ENCODE measurements at places on chromosomes 4 and X.
A peak's percentile ranks its signal among the peaks of the same experiment; 100 is the strongest.

GRCh38 chr4:106366026-106366425, 2.6 kb downstream of the GIMD1 start:
- DNase-seq: no peak

GRCh38 chr4:155615081-155615887, 51.4 kb upstream of the GUCY1A1 start:
- DNase-seq: no peak

DNA sequence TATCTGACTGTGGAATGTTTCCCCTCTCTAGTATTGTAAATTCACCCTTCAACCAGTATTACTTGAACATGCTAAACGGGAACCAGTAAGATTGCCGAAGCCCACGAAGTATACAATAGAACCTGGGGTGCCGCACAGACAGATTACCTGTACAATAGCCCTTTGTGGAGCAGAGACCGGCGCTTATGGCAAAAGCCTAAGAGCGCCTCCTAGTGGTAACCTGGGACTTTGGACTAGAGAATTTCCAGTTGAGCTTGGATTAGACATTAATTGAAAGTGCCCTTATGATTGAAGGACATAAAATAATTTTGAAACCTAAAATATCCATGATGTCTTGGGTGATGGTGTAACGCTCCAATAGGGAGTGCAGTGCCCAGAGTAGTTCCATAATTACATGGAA, 14.1 kb downstream of the ZNF157 start:
- DNase-seq: peak; percentile 69

DNA sequence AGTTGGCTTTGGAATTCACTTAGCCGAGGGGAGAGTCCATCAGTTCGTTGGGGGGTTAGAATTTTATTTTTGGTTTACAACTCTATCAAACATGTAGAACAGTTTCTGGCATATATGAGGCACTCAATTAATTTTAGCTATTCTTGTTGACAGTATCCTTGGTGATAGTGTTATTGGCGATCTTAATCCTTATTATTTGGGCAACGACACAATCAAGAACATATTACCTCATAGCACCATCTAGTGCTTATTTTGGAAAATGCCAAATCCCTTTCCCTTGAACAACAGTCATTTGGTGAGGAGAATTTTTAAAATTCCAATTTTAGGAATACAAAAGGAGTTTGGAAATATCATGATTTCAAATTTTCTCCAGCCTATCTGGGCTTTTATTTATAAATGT, 17.9 kb upstream of the PGRMC1 start:
- DNase-seq: no peak

- DNase-seq: no peak
These were observed 37.0 kb downstream of the HTT start for GRCh38 chr4:3111461-3111860.

DNA sequence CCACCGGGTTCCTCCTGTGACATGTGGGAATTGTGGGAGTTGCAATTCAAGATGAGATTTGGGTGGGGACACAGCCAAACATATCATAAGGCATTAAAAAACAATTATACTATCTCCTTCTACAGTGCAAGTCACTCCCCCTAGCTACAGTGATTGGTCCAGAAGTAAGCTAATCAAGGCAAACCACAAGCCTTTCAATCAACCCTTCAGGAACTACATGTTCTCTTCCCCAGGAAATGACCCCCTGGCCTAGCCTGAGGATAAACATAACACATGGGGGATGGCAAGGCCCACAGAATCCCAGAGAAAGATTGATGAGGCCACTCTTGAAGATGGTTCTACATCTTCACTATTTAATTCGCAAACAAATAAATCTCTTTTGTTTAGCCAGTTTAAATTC, 25.2 kb upstream of the FAM241A start:
- DNase-seq: no peak

- no peak for DNase-seq
These were observed 77.8 kb downstream of the SORBS2 start for GRCh38 chr4:185734214-185734613.

GRCh38 chr4:167713756-167714155, 378.6 kb upstream of the ANXA10 start:
- DNase-seq: no peak

DNA sequence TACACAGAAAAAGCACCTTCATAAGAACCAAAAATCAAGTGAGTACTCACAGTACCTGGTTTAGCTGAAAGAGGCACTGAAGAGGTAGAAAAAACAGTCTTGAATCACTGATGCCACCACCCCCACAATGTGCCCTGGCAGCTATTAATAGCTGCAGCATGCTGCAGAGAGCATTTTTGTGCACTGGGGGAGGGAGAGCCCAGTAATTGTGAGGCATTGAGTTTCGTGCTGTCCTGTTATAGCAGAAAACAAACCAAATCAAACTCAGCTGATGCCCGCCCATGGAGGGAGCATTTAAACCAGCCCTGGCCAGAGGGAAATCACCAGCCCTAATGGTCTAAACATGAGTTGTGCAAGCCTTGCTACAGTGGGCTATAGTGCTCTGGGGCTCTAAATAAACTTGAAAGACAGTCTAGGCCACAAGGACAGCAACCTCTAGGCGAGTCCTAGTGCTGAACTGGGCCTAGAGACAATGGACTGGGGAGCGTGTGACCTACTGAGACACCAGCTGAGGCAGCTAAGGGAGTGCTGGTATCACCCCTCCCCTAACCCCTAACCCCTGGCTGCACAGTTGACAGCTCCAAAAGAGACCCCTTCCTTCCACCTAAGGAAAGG, 106.3 kb upstream of the TMLHE start:
- DNase-seq: no peak

GRCh38 chrX:103919270-103919637, 43.2 kb upstream of the TMSB15B start:
- no peak for DNase-seq

DNA sequence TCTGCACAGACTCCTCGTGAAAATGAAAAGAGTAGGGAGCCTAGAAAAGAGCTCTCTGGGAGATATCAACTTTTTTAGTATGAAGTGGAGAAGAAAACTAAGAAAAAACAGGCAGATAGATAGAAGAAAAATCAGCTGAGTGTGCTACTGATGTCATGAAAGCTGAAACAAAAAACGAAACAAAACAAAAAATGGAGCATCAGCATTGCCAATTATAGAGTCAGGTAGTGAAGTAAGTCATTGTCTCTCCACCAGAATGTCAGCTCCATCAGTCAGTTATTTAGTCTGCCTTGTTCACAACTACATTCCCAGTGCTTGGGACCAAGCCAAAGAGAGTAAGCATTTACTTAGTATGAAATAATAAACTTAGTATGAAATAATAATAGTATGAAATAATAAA, 595.1 kb downstream of the STPG2 start:
- DNase-seq: no peak

DNA sequence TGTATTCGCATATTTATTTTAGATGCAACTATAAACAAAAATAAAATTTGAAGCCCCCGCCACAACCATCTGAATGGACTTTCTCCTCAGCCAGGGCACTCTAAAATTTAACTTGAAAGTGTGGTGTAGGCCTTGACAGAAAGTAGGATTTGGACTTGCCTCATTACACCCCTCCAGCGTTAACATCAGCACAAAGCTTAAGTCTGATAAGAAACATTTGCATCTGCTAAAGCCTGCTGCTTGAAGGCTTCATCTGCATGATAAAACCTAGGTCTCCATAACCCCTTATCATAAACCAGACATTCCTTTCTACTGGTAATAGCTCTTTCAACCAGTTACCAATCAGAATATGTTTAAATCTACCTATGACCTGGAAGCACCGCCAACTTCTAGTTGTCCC, 1046.5 kb downstream of the FAT4 start:
- no peak for DNase-seq

DNA sequence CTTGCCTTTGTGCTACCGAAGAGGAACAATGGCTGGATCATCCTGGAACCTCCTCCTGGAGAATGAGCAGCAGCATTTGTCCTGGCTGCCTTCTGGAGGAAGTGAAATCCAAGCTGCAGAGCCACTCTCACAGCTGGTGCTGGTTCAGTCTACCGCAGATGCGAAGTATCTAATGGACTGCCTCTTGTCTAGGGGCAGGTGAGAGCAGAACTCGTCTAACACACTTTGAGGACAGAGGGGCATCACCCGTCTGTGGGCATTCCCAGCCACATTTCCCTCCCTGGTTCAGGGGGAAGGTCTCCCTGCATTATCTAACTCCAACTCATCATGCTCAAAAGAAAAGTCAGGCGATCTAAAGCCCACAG, 338.2 kb upstream of the GATB start:
- no peak for DNase-seq

GRCh38 chr4:144489831-144490230, 156.1 kb upstream of the HHIP start:
- no peak for DNase-seq

DNA sequence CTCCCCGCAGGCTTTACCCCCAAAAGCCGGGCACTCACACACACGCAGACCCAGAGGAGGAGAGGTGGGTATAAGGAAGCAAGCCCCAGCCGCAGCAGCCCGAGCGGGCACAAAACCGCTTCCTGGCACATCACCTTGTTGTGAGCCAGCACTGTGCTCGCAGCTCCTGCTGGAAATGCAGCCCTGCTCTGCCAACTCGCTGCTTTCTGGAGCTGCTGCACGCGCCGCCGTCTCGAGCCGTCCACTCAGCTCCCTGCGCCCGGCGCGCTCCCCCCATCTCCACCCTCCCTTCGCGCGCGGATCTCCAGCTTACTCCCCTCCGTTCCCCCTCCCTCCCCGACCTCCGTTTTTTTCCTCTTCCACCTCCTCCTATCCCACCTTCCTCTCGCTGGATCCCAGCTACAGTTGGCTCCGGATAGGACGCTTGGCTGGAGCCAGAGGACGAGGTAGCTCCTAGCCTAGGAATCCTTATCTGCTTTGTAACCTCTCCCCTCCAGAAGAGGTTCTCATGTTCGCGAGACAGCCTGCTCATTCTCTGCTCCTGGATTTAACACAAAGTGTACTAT, at the start of gene SPOCK3:
Gene SPOCK3 (minus strand): TSS at position 179 of the 566 bp plus-strand sequence.
- DNase-seq: peak; percentile 85

- DNase-seq: no peak
These were observed 10.1 kb downstream of the PDLIM3 start for GRCh38 chr4:185524888-185525863.

DNA sequence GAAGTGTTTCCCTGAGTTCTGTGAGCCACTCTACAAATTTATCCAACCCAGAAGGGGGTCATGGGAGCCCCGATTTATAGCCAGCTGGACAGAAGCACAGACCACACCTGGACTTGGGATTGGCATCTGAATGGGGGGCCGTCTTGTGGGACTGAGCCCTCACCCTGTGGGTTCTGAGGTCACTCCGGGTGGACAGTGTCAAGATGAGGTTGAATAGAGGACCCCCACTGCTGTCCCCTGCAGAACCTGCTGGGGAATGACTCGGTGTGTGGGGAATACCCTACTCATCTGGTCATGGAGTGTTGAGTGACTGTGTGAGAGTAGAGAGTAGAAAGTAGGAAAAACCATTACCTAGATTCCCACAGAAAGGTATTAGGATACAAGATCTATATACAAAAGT, 67.5 kb downstream of the ZFYVE28 start:
- no peak for DNase-seq

DNA sequence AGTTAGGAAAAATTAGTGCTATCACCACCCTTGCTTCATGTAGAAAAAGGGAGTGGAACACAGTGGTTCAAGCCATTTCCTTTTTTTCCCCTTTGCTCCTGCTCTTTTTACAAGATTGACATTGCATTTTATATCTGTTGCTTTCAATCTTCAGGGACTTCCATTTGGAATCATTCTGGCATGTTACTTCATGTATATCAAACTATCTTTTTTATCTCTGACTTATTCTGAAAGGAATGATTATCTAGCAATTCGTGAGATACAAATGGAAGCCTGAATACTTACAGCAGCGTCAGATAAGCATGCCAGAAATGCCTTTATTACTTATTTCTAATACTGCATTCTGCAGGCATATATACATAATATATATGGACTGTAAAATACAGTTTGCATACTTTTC, 20.4 kb downstream of the ADGRL3 start:
- no peak for DNase-seq

DNA sequence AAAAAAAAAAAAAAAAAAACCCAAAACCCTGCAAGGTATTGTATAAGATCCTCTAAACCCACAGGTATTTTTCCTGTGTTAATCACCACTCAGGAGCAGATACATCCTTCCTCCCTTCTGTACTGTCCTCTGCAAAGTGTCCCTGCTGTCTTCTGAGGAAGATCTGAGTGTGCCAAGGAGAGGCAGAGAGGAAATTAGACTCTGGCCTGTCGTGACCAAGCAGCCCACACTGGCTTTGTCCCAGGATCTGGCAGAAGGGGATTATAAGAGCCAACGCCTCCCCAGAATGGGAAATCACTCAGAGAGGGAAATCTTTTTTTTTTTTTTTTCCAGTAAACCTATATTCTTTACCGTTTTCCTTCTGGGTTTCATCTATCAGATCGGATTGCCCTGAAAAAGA, 39.6 kb downstream of the PTCHD1 start:
- DNase-seq: no peak

- DNase-seq: peak; percentile 61
These were observed 224.2 kb downstream of the RCHY1 start for GRCh38 chr4:75289914-75290582.

DNA sequence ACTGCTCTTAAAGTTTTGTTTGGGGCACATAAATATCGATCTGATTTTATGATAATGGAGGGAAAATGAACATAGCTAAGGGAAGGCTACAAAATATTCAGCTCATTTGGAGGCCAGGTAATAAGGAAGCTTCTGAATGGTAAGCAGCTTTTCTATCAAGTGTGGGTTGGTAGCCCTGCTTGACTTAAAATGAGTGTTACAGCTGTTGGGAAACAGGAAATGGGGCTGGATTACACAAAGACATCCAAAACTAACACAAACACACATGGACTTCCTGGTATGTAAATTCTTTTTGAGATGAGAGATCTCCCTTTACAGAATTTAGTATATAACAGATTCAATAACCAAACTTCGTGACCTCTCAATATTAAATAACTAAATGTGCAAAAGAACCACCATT, 58.0 kb downstream of the FGF16 start:
- no peak for DNase-seq

- DNase-seq: no peak
These were observed 18.0 kb downstream of the ARHGAP10 start for GRCh38 chr4:147749811-147750321.

DNA sequence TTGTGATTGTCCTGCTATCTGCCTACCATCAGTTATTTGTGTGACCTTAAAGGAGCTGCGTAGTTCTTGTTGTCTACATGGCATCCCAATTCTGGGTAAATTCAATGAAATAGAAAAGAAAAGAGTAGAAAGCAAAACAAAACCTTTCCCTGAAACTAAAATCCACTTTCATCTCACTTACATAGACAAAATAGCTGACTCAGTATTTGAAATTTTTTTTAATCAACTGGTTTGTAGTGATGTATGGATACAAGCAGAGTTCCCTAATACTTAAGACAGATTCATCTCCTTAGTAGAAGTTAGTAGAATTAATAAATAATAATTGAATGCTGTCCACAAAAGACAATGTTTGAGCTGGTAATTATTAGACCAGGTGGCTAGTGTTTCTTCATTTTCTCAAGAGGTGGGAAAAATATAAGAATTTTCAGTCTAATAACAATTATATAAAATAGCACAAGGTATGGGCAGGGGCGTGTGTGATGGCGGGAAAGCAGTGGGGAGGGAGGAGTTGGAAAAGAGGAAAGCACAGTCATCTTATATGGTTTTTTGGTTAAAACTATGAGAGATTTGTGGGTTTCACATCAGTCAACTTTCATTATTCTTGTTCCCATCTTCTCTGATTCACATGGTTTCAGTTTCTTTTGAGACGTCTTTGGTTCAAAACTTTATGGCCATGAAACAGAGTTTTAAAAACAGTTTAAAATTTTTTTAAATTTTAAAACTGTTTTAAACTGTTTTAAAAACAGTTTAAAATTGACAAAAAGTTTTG, 275.2 kb downstream of the SPRY1 start:
- DNase-seq: no peak

- DNase-seq: no peak
These were observed 82.2 kb downstream of the SUPT20HL2 start for GRCh38 chrX:24231641-24232179.

GRCh38 chrX:152445926-152446325, 5.2 kb downstream of the GABRA3 start:
- DNase-seq: no peak
